A549 treated with ZK216348 at 1 μM for 4 hours (cell line): ENCODE measurements at places on chromosomes 13 and 19. TPM values are rescaled to one million over a fixed set of nuclear protein-coding genes. Genes with fewer than 3 reads are reported as not detected.

KLK7 gene
- total RNA-seq = not detected in 5 replicates

PCP2 gene
- total RNA-seq = not detected in 5 replicates

TEX26 gene
- total RNA-seq = not detected in 5 replicates

FUT3 gene
- total RNA-seq = 0.12 TPM in 1 of 5 replicates, not detected in the others

SNRPA gene
- total RNA-seq = 153 to 193 TPM (median 158 TPM) in 5 replicates

FPR3 gene
- not detected in 5 replicates for total RNA-seq

ETFB gene
- total RNA-seq = 227 to 248 TPM (median 235 TPM) in 5 replicates

MYADM gene
- total RNA-seq = 191 to 352 TPM (median 290 TPM) in 5 replicates

ICAM4 gene
- 0.36 TPM in 1 of 5 replicates, not detected in the others for total RNA-seq

ZMYM5 gene
- total RNA-seq = 3.2 to 8.1 TPM (median 5.8 TPM) in 5 replicates

LHB gene
- total RNA-seq = not detected in 5 replicates

CCDC122 gene
- total RNA-seq = 1.9 to 4.7 TPM (median 2.7 TPM) in 5 replicates

PGLYRP1 gene
- not detected in 5 replicates for total RNA-seq

CEACAM8 gene
- not detected in 5 replicates for total RNA-seq

ZNF627 gene
- 3.4 to 5.5 TPM (median 3.6 TPM) in 5 replicates for total RNA-seq

CEACAM20 gene
- 0.09 to 0.11 TPM in 2 of 5 replicates, not detected in the others for total RNA-seq
